ENCODE measurements at places on chromosomes 16 and 17.

GRCh38 chr16:49354101-49354500 lies 19.5 kb upstream of the C16orf78 start:
- no peak for DNase-seq

GRCh38 chr16:4519274-4520058 lies 19.1 kb downstream of the CDIP1 start:
- no peak for DNase-seq

DNA sequence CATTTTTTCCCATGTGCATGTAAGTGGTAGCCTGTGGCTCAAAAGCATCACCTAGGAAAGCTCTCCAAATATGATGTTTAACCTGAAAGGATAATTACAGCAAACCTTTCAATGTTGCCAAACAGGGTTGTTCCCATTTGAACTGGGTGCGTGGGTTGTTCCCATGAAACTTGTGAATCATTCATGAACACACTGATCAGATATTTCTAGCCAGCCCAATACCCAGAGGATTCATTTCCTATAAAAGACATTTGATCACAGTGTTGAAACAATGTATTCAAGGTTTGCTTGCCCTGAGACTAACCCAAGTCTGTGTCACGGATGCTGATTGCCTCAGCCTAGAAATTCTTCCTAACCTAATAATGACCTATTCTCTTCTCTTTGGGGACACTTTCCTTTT lies 12.9 kb downstream of the KRT39 start:
- DNase-seq: peak; percentile 13

- no peak for DNase-seq
Measured at GRCh38 chr17:66849032-66849655, 14.2 kb downstream of the CACNG5 start.

- DNase-seq: no peak
Measured at GRCh38 chr17:83119987-83120864, 40.8 kb downstream of the METRNL start.

Measured in fibroblast of pulmonary artery (primary cell).